GM04504 (cell line): ENCODE measurements at places on chromosomes 2 and 18.

DNA sequence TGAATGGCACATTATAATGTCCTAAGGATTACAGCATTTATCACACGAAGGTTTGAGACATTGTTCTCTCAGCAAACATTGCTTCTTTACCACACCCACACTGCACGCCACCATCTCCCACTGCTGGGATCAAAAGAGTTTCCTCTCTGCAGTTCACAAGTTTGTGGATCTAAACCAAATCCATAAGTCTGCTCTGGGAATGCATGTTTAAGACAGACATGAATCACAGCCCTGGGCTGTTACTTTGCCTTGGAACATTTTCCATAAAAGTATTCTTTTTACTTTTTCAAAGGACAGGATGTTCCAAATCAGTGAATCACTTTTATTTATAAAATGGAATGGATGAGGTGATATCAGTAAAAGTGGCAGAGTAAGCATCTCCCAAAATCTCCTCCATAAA lies 36.1 kb downstream of the STPG4 start:
- peak; percentile 42 for DNase-seq

- DNase-seq = no peak
Measured at GRCh38 chr2:128710242-128710641, 391.6 kb upstream of the HS6ST1 start.

GRCh38 chr2:110860630-110861029 lies 128.3 kb downstream of the ACOXL start:
- no peak for DNase-seq

GRCh38 chr2:238067939-238068338 lies 7.1 kb downstream of the SCLY start:
- no peak for DNase-seq

GRCh38 chr18:70288851-70289328 lies at the start of gene SOCS6:
TSS of gene SOCS6 (plus strand) at chr18:70289045. CDS start at chr18:70324669, 35,624 bp downstream.
- peak; percentile 49 for DNase-seq

DNA sequence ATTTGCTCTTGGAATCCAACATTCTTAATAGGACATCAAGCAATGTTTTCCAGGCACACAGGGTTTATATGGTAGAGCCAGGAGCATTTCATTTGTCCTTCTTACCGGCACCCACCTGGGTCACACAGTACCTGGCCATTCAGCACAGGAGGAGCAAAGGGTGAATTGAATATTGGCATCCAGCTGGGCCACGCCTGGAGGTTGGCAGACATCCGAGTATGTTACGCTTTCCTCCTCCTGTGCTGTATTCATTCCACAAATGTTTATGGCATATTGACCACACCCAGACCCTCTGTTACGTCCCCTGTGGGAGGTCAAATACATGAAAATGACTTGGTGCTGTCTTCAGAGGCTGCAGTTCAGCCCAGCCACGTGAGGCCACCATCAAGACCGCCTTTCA lies 206.2 kb downstream of the RTP5 start:
- no peak for DNase-seq

DNA sequence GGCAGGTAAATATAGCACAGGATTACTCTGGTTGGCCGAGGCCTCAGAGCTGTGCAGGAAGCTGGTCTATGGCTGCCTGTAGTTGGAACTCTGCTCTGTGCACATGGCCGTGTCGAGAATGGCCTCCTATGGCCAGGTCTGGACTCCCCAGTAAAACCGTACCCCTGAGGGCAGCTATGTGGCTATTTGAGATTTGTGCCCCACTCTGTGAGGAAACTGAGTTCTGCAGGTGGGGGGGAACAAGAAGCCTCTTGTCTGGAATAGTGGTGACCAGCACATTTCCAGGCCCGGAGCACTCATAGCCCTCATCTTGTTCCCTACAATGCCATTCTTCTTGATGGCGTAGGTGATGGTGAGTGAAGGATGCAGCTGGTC lies 15.0 kb upstream of the TEX51 start:
- no peak for DNase-seq

DNA sequence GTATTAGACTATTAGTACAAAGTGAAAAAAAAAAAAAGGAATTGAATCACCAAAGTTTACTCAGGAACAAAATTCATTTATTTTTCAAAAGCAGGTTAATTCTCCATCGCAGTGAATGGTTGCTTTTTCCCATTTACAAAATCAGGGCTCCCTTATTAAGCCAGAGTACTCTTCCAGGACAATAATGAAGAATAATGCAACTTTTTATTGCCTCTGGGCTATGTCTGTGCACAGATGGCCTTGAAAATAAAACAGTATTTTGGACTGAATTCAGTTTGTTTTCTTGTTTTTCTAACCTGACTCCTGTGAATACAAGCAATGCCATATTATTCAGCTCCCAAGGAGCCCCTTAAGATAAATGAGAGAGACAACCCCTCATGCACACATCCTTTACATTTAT lies 246.8 kb downstream of the KCNS3 start:
- DNase-seq = no peak

DNA sequence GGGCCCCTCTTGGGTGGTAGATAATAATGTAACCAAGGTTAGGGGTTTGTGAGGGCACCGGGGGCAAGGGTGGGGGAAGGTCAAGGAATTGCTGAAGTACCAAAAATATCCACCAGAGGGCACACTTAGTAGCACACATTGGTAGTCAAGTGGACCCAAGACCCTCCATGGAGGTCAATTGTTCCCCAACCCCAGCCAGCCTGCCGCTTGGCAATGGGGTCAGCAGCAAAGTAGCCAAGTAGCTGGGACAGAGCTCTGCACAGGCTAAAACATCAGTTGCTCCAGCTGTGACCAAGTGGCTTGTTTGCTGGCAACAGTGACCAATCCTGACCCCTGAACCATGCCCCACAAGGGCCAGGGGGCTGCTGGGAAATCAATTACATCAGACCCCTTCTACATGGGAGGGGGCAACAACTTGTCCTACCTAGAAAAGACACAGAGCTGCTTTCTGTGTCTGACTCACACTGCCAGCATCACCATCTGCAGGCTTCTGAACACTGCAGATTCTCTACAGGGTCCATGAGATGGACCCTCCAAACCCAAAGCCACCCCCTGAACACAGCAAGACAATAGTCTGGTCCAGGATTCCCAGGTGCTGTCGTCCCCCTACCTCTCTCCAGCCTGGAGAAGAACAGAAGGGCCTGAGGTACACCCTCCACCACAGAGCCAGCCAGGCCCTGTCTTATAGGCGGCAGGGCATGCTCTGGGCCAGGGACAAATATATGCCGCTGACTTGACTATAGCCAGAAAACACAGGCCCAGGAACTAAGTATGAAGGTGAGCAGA lies 76.0 kb downstream of the EMX1 start:
- peak; percentile 4 for DNase-seq

DNA sequence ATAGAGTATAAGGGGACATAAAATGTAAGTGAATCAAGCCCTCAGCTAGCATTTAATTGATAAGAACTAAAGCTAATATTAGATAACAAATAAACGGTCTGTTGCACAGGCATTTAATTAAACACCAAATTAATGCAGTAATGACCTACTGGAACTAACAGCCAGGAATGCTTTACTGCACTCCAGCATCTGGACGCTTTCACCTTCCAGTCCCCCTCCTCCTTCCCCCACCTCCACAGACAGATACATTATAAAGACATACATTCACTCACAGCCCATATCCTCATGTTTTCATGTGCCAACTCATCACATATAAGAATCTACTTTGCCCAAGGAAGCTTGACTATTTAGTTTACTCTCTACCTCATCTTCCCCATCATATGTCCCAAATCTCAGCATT lies 337.4 kb upstream of the PIK3C3 start:
- no peak for DNase-seq

DNA sequence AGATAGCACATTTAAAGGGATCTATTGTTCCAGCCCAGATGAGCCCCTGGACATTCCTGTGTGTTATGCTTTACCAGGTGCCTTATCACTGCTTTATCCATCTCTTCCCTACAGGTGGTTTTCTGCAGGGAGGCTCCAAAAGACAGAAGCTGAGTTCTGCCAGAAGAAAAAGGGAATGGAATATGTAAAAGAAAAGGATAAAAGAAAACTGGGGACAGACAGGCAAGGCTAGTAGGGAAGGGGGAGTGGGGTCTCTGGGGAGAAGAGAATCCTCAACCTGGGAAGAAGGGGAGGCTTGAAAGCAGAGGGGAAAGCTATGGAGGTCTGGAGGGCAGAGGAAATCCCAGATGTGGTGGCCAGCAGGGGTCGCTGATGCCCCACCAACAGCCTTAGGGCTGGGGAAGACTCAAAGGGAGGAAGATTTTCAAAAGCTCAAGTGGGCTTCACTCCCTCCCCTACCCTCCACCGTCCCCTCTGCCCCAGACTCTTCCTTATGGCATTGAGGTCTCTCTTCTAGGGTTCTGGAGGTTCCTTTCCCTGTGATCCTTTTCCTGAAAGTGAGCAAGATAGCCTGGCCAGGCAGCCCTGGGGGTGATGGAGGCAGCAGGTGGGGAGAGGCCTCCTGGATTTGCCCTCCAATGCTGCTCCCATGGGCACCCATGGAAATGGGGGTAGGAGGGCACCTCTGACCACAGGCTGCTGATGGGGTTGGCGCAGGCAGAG lies 178.1 kb upstream of the PKDCC start:
- no peak for DNase-seq

DNA sequence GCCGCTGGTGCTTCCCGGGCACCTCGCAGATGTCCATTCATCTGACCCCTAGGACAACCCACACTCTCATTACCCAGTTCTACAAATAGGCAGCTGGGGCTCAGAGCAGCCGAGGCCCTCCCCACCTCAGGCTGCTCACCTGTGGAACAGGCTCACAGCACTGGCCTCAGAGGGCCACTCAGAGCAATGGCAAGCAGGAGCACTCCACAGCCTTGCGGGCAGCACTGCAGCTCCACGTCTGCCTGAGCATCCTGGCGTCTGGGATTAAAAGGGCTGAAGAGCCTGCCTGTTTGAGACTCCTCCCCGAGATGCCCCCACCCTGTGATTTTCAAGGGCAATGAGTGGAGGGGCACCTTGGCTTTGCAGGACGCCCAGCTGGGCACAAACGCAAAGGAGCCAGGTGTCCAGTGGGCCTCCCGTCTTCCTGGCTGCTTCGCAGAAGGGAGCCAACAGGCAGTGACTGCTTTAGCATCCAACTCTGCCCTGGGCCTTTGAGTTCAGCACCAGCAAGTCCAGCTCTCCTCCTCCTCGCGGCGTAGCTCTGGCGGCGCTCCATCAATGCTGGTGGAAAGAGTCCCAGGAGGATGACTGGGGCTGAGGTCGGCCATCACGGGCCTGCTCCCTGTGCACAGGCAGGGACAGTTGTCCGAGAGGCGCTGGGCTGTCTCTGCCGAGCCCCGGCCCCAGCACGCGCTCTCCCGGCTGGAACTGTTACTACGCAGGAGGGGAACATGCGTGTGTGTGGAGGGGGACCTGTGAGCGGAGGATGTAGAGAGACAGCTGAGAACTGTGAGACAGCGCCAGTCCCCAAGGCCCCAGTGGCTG lies 297.2 kb downstream of the NDUFA10 start:
- DNase-seq = no peak

DNA sequence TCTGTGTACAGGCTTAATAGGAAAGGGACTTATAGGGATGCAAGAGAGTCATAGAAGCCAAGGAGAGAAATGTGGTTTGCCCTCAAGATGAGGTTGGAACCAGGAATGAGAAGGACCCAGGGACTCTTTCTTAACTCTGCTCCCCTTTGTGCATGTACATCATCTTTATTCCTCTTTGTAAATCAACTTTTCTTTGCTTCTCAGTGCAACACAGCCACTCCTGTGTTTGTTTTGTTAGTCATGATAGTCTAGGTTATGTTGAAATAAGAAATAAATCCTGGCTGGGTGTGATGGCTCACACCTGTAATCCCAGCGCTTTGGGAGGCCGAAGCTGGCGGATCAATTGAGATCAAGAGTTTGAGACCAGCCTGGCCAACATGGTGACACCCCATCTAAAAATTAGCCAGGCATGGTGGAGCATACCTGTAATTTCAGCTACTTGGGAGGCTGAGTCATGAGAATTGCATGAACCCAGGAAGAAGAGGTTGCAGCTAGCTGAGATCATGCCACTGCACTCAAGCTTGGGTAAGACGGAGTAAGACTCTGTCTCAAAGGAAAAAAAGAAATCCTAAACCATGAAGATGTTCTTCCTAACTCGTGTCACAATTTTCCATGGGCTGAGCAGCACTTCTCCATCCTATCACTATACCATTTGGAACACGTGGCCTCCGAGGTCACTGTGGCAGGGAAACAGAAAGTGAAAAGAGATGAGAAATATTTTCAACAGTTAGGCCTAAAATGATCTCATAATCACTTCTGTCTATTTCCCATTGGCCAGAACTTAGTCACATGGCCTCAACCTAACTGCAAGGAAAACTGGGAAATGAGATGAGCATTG lies 73.0 kb upstream of the TMEM17 start:
- peak; percentile 72 for DNase-seq

DNA sequence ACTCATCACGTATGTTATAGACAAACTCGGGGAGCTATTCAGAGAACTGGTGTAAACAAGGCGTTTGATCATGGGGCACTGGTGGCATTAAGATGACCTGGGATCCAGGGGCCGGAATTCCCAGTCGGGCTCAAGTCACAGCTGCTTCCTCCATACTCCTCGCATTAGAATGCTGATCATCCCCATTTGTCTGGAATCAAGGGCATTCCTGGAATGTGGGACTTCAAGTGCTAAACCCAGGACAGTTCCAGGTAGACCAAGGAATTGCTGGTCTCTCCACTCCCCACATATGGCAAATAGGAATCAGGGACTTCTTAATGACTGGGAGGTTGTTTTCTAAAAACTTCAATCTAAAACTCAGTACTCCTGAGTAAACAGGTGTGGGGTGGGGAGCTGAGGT lies 355.7 kb upstream of the RAB6C start:
- DNase-seq = no peak

- no peak for DNase-seq
Measured at GRCh38 chr2:169136885-169137534, 67.6 kb downstream of the DHRS9 start.

- DNase-seq = peak; percentile 54
Measured at GRCh38 chr2:128585706-128586105, 267.0 kb upstream of the HS6ST1 start.

DNA sequence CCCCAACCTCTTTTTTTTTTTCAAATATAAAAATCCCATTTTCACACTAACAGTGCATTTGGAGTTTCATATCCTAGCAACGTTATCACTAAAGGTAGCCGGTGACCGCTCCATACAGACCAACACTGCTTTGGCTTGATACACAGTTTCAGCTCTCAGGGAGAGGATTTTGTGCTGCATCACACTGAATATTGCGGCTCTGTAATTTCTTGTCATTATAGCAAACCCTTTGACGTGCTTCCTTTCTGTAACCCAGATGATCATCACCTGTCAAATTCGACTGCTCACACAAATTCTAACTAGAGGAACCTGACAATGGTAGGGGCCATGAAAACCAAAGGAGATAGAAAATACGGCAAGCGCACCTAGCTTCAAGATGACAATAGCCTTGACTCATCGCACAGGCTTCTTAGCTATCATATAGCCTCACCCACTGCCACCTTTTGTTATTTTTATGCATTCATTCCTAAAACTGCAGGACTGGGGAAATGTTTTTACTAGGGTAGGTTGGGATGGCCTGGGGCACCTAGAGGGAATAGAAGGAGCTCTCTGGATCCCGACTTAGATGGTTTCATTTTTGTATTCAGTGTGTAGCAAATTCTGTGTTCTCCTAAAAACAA lies 582.9 kb upstream of the PIK3C3 start:
- no peak for DNase-seq

- DNase-seq = no peak
Measured at GRCh38 chr18:26963292-26963691, 97.8 kb upstream of the AQP4 start.

- DNase-seq = no peak
Measured at GRCh38 chr2:179579800-179580199, 281.6 kb downstream of the ZNF385B start.
